ENCODE measurements at places on chromosomes 11 and 22. TPM values are rescaled to one million over a fixed set of nuclear protein-coding genes. Genes with fewer than 3 reads are reported as not detected.

The ADM2 gene
- total RNA-seq = 2.2 TPM

The LIF gene
- total RNA-seq = 932 TPM

- DNase-seq = no peak
- no peak overlapping the region for H3K4me3 ChIP-seq
- H3K4me1 ChIP-seq = peaks cover 5% of the 10 kb centered on the region
- peaks cover 16% of the 10 kb centered on the region for H3K27me3 ChIP-seq
- no peaks in the 10 kb centered on the region for H3K36me3 ChIP-seq
These were observed 119.4 kb upstream of the CLPB start for GRCh38 chr11:72553706-72554105.

DNA sequence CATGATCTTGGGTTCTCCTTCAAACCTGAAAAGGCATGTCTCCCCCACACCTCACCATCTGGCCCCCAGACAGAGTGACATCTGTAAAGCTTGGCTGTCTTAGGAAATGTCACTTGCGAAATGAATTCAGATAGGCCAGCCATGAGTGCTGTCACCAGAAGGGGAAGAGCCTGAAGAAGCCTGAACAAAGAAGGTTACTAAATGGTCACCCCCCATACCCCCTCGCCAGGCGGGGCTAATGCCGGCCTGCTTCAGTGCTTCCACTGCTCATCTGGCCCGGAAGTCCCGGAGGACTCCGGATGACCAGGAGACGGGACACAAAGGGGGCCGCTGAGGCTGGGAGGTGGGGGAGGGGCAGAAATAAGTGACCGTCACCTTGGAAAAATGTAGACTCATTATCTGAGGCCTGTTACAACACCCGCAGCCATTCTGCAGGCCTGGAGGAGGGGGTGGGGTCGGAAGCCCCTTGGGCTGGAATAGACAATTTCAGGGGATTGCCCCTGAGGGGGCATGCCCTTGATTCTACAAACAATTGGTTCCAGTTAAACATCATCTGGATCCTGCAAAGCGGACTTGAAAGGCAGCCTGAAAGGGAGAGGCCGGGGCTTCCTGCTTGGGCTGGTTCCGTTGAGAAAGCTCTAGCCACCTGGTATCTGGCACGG, 43.2 kb downstream of the NAT10 start:
- H3K27ac ChIP-seq = no peak overlapping the region
- H3K4me1 ChIP-seq = no peaks in the 10 kb centered on the region
- no peak overlapping the region for H3K4me3 ChIP-seq
- H3K36me3 ChIP-seq = peaks cover 72% of the 10 kb centered on the region
- no peaks in the 10 kb centered on the region for H3K27me3 ChIP-seq

DNA sequence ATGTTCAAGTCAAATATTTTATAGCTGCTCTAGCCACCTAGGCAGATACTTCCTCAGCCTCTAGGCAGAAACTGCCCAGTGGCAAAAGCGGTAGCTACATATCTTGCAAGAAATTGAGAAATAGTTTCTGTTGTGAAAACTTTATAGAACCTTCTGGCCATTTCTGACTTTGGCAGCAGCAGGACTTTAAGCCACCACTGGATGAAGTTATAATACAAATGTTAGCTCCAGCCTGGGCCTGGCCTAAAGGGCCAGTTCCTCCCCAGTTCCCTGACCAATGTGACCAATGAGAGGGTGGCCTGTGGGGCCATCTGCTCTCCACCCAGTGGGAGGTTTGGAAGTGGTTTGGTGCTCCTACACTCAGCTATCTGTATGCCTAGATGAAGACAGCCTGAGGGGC, 254.0 kb upstream of the NARS2 start:
- H3K36me3 ChIP-seq = no peaks in the 10 kb centered on the region
- H3K27me3 ChIP-seq = peaks cover 1% of the 10 kb centered on the region
- no peak for DNase-seq
- H3K27ac ChIP-seq = no peak overlapping the region
- H3K4me3 ChIP-seq = no peak overlapping the region
- no peaks in the 10 kb centered on the region for H3K4me1 ChIP-seq

- no peaks in the 10 kb centered on the region for H3K27me3 ChIP-seq
- peaks cover 22% of the 10 kb centered on the region for H3K36me3 ChIP-seq
- no peak overlapping the region for H3K27ac ChIP-seq
- H3K4me3 ChIP-seq = no peak overlapping the region
These were observed 32.3 kb upstream of the CYP2D6 start for GRCh38 chr22:42162728-42163489.

- no peak overlapping the region for H3K4me3 ChIP-seq
- H3K4me1 ChIP-seq = peaks cover 6% of the 10 kb centered on the region
- peaks cover 14% of the 10 kb centered on the region for H3K36me3 ChIP-seq
- no peaks in the 10 kb centered on the region for H3K27me3 ChIP-seq
- no peak for DNase-seq
These were observed 84.9 kb upstream of the RAB1B start for GRCh38 chr11:66183494-66184048.
